Lower lobe of right lung (tissue), 2 donors: ENCODE measurements at places on chromosomes 6 and 20.

GRCh38 chr6:54282186-54282585, 26.1 kb upstream of the TINAG start:
- no peak for DNase-seq

DNA sequence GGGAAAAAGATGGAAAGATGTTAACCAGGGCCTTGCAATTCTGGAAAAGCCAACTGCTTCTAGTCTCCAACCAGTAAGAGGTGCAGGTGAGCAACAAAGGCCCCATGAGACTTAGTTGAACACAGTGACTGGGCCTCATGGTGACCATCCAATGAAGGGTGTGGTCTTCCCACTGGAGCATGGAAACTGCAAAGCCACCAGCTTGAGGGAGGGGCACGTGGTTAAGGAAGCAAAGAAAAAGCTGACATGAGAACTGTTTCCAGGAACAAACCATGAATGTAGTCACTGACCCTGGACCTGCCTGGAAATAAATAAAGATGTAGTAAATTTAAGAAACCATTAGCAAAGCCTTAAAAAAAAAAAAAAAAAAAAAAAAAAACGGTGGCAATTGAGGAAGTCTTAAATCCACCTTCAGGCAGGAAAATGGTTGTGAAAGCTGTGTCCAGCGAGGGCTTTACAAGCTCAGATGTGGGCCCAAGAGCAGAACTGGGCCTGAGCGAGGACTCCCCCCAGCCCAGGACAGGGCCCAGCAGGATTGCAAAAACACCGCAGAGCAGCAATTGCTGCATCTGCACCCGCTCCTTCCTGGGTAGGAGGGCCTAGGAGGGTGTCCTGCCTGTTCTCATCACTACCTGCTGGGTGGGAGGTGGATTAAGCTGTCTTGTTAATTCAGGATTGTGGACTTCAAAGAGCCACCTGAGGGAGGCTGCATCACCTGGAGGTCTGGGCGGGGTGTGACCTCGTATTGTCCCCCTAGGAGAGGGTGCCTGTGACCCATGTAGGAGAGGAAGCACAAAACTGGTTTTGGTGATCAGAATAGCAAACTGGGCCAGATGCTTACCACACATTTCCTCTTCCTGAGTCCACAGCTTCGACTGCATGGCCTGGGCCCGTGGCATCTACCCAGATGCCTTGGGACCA, 10.3 kb downstream of the GFRA4 start:
- DNase-seq, result no peak

GRCh38 chr6:16697437-16698161, 63.7 kb downstream of the ATXN1 start:
- DNase-seq, result no peak

DNA sequence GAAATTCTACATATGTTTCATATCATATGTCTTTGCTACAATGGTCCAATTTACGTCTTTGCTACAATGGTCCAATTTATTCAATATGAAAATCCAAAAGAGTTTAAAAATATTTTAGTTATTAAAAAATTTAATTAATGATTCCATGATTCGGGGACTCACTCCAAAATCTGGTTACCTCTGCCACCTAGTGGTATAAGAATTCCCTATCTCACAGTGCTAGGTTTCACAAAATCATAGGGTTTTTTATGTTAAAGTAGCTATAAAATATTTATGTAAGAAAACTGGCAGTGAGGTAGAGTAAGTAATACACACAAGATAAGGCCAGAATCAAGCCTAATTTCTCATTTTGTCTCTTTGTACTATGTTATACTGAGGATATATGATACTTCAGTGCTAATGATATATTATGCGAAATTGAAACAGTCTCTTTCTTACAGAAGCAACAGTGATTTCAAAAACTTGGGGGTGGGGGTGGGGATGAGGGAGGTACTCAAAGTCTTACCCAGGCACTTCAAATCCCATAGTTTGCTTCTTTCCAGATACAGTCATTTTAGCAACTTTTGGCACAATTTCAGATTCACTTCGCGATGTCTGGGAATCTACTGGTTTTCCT, 52.3 kb downstream of the HBS1L start:
- DNase-seq, result no peak

GRCh38 chr6:150072201-150072600, 3.3 kb upstream of the ULBP3 start:
- peak; percentile 92 for DNase-seq

DNA sequence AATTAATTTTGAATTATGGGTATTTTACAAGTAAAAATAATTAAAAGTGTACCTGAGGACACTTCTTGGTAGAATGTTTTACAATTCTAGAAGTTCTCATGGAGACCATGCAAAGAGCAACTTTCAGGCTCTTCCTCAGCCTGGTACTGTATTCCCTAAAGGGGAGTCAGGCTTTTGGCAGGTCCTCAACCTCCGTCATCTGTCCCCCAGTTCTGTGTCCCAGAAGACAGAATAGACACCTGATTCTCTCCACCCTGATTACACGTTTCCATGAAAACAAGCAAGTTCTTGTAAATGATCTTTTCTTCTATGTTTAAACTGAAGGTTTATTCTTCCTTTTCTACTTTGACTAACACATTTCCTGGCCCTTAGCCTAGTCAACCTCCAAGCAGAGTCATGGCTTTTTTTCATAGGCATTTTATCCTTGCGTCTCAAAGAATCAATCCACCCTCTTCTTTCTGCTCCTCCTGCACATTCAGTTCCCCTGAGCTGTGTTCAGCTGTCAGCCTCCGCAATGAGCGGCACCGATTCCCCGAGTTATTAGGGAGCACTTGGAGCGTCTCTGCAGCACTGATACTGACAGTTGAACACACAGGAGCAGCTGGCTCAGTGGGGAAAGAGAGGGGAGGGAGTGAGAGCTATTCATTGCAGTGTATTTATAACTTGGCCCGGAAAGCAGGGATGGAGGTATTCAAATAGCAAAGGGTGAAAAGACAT, 1082.4 kb upstream of the MAP3K7 start:
- DNase-seq, result no peak

DNA sequence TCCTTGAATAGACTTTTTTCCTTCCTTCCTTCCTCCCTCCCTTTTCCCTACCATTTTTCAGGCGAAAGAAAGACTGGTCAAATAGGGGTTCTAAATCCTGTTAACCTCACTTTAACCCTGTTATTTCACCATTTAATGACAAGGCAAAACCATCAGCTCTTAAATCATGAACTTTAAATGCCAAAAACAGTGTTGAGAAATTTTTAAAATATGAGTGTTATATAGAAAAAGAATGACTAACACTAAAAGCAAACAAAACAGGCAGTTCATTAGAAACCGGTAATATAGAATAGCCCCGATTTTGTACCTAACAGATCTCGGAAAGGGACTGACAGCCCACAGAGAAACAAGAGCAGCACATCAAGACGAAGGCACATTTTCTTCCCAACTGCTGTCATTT, 57.4 kb upstream of the CEP85L start:
- no peak for DNase-seq

DNA sequence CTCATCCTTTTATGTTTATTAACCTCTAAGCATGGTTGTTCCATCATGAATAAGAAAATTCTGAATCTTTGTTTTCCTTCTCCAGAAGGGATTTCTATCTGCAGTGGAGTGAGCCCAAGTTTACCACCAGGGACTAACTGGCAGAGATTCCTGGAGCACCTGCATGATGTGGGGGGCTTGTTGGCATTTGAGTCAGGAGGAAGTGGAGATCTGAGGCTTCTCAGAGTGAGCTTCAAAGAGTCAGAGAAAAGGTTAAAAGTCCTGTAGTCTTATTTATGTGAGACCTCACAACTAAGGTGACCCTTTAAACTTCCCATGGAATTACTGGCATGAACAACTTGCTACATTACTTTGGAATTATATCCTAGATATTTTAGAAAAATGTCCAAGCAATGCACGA, 138.1 kb upstream of the SLC24A3 start:
- no peak for DNase-seq

DNA sequence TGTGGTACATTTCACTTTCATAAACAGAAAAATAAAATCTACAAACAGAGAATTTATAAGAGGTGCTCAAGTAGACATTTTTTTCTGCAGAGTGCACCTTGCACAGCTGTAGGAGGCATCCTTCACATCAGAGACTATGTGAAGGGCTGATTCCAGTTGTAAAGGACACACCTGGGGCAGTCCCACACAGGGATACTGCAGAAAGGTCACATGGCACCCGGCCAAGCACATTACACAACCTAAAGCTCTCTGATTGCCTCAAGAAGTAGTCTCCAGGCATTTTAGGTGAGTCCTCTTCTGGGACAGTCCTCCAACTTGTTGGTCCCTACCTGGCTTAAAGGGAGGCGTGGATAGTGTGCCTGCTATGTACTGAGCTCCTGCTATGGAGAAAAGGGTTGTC, 502.9 kb upstream of the NOX3 start:
- DNase-seq, result no peak

DNA sequence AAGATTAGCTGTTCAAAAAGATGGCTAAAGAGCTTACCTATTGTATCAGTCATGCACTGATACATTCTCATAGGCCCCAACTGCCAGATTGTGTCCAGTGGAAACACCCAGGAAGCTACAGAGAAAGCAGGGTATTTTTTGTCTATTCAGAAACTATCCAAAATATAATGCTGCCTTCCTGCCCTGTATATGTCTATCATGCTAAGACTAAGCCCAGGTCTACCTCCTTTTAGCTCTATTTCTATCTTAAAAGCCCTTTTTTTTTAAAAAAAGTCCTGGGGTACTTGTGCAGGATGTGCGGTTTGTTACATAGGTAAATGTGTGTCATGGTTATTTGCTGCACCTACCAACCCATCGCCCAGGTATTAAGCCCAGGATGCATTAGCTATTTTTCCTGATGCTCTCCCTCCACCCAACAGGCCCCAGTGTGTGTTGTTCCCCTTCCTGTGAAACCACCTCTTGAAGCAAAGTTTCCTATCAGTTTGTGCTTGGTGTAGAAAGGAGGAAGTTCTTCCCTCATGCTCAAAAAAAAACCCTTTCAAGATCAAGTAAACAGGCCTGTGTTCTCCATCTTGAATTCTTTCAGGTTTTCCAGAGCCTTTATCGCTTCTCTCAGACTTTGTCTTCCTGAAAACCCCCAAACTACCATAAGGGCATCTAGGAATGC, 514 bp downstream of the DEFB129 start:
- DNase-seq, result no peak

DNA sequence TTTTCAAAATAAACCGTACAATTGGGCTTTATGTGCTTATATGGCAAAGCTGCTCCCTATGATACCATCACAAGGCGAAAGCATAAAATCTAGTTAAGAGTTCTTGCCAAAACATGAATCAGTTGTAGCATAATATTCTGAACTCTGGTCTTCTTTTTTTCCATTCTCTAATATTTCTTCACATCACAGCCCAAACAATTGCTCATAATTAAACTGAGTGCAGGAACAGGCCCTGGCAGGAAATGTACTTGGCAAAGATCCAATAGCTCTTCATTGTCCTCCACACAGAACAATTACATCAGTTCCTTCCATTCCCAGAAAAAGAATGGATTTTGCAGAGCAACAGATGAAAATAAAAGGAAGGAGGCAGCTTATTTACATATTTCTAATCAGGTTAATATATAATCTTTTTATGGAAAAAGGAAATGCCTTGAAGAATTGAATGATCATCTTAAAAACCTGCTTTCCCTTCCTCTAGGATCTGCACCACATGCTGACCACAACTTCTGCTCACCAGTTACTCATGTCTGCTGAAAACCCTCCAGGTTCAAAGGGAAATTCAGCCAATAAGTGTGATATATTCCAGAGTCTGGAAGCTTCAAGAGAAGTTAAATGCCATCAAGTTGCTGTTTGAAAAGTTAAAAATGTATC, 123.3 kb upstream of the COL21A1 start:
- DNase-seq, result no peak

- DNase-seq, result no peak
Measured at GRCh38 chr20:54065601-54066038, 4.8 kb downstream of the BCAS1 start.

DNA sequence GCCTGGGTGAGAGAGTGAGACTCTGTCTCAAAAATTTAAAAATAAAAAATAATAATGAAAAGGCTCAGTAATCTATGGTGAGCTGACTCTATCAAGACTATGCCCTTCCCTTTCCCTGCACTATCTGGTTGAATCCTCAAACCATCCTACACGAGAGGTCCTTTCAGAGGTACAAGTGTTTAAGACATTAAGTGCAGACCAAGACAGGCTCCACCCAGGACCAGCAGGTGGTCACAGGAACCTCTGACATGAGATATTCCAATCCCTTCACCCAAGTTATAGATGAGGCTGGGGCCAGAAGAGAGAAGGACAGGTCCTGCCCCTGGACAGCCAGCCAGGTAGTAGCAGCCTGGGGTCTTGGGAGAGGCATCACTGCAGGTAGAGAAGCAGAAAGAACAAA, 182.6 kb downstream of the NFATC2 start:
- DNase-seq, result no peak

- no peak for DNase-seq
Measured at GRCh38 chr6:97032955-97033354, 108.4 kb downstream of the KLHL32 start.
